ENCODE measurements at places on chromosomes 7 and 10.

- no peak for DNase-seq
These were observed 35.5 kb downstream of the FKBP6 start for GRCh38 chr7:73363225-73364005.

- no peak for DNase-seq
These were observed 125.0 kb downstream of the TEX36 start for GRCh38 chr10:125557801-125558505.

DNA sequence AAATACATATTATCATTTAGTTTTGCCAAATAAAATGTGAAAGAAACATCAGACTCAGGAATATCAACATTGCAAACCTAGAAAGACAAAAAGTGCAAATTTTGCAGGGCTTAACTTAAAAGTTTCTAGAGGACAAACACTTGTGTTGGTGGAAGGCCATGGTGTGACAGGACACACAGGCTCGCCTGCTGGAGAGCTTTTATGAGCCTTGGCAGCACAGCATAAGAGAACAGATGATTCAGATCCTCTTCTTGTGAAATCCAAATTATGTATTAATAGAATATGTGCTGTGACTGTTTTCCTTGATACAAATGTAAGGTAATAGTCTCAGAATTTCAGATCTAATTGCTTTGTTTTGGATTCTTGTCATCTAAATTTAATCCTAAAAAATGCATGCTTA, 72.9 kb upstream of the ABCB5 start:
- DNase-seq, result no peak

- no peak for DNase-seq
These were observed 31.4 kb upstream of the ENO4 start for GRCh38 chr10:116817780-116818343.

DNA sequence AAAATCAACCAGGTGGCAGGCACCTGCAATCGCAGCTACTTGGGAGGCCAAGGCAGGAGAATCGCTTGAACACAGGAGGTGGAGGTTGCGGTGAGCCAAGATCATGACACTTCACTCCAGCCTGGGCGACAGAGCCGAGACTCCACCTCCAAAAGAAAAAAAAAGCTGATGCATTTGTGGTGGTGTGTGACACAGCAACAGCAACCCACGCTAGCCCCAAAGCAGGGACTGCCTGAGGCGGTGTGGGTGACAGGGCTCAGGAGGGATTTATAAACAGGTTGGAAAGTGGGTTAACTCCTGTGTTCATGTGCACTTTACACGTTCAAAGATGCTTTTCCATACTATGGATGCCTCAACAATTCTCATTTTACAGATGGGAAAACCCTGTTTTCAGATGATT, 395.9 kb upstream of the PODXL start:
- DNase-seq, result no peak

DNA sequence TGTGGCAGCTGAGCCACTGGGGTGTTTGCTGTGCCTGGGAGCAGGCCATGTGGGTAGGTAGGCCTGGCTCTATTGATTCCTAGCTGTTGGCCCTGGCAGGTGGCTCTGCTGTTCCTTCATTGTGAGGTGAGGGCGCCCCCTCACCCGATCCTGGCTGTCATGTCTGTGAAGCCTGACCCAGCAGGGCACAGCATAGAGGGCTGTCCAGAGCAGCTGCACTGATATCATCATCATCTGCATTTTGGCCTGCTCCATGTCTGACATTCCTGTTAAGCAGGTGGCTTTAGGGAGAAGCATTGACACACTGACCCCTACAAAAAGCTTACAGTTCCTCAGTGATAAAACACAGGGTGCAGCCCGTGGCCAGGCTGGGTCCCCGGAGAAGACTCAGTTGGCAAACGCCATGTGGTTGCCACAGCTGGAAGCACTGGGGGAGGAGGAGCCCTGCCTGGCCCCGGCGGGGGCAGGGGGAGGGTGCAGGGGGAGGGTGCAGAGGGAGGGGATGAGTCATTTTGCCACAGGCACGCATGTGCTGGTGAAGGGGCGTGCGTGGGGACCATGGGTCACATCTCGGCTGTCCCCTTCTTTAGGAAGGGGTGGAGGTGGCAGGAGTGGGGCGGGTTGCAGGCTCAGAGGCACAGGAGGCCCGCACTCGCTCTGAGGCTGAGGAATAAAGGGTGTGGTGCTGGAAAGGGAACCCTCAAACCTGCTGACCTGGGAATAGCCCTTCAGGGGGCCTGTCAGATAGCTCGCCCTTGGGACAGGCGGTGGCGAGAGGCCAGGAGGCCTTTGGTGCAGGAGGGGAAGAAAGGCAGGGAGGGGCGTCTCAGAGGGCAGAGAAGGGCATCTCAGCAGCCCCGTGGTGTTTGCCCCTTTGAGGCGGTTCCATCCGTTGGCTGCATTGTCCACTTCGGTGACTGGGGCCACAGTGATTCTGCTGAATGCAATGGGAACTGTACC, 31.6 kb downstream of the IKZF1 start:
- no peak for DNase-seq

- no peak for DNase-seq
These were observed 305.9 kb downstream of the GATA3 start for GRCh38 chr10:8360365-8360764.

- DNase-seq, result no peak
These were observed 82.7 kb downstream of the PLCE1 start for GRCh38 chr10:94076325-94076841.

DNA sequence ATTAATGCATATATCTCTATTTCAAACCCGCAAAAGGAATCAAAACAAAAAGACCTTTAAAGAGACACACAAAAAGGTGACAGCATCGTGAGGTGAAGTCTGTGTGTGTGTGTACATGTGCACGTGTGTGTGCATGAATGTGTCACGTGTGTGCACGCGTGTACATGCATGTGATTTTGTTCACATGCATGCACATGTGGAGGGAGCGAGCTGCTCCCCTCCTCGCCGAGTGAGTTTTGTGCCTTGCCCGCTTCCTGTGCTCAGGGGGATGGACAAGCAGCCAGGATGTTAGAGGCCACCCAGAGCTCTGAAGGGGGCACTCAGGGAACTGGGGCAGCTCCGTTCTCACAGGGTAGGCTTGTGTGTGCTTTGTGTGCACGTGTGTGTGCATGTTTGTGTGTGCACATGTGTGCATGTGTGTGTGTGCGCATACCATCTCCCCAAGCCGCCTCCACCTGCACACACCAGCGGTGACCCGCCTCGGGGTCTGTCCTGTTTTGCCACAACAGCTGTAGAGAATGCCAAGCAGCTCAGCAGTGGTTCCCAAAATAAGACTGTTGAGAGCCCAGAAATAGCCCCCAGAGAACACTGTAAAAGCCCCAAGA, 191.2 kb downstream of the PTPRN2 start:
- no peak for DNase-seq

GRCh38 chr10:21675157-21675796, 141.2 kb downstream of the MLLT10 start:
- DNase-seq, result no peak

DNA sequence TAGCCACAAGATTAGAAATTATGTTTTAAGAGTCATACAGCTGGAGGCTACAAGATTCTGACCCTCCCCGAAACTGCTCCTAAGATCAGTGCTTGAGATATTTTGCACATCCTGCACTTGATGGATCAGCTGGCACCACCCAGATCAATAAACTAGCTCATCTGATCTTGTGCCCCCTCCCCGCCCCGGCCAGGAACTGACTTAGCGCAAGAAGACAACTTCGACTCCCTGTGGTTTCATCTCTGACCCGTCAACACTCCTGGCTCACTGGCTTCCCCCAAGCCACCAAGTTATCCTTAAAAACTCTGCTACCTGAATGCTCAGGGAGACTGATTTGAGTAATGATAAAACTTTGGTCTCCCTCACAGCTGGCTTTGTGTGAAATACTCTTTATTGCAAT, 73.5 kb upstream of the NPSR1 start:
- no peak for DNase-seq

GRCh38 chr10:8037941-8038894, 16.3 kb upstream of the GATA3 start:
- no peak for DNase-seq

- no peak for DNase-seq
These were observed 913.8 kb upstream of the SORCS1 start for GRCh38 chr10:108078263-108078662.

DNA sequence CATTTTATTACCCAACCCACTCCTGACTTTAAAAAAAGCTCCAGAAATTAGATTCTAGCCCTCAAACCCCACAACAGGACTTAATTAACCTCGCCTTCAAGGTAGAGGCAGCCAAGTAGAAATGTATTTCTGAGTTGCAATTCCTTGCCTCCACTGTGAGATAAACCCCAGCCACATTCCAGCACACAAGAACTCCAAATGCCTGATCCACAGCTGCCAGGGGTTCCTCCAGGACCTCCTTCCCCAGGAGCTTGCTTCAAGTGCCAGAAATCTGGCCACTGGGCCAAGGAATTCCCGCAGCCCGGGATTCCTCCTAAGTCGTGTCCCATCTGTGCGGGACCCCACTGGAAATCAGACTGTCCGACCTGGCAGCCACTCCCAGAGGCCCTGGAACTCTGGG, 25.9 kb upstream of the ARL4A start:
- DNase-seq, result no peak

- no peak for DNase-seq
These were observed 200.5 kb upstream of the KIAA1217 start for GRCh38 chr10:24008164-24009091.

All from H54 (cell line).